ENCODE measurements at places on chromosomes 11 and 22. TPM values are rescaled to one million over a fixed set of nuclear protein-coding genes. Genes with fewer than 3 reads are reported as not detected.

C11orf97 gene
- not detected for total RNA-seq

OOSP1 gene
- total RNA-seq: not detected

CASP1 gene
- total RNA-seq: 38.6 TPM

APOA5 gene
- total RNA-seq: not detected

ELF5 gene
- total RNA-seq: 0.94 TPM

KRTAP5-10 gene
- not detected for total RNA-seq

MAP6 gene
- 7.7 TPM for total RNA-seq

MAPK8IP2 gene
- 1.1 TPM for total RNA-seq

PCF11 gene
- 61.2 TPM for total RNA-seq

TMEM86A gene
- 7.4 TPM for total RNA-seq

UPB1 gene
- total RNA-seq: 1.0 TPM

- DNase-seq: no peak
These were observed 82.1 kb upstream of the PPARA start for GRCh38 chr22:46068181-46068592.

DNA sequence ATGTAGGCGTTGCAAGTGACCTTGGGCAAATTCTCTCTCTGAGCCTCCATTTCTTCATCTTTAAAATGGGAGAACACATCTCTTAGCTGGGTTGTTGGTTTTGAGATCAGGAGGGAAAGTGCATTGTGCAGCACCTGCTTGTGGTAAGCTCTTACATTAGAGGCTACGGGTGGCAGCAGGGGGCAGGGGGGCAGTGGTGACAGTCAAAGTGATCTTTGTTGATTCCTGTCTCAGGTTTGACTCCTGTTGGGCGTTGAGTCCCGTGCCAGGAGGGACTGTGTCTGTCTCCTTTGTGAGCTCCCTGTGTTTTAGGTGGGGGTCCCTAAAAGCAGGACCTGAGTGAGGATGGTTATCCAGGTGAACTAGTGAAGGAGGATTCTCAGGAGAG, 101.7 kb downstream of the TP53I11 start:
- no peak for DNase-seq

- peak; percentile 97 for DNase-seq
These were observed 6.3 kb upstream of the KDELR3 start for GRCh38 chr22:38461414-38462081.

- no peak for DNase-seq
These were observed 179.1 kb downstream of the TENM4 start for GRCh38 chr11:79261684-79262083.

DNA sequence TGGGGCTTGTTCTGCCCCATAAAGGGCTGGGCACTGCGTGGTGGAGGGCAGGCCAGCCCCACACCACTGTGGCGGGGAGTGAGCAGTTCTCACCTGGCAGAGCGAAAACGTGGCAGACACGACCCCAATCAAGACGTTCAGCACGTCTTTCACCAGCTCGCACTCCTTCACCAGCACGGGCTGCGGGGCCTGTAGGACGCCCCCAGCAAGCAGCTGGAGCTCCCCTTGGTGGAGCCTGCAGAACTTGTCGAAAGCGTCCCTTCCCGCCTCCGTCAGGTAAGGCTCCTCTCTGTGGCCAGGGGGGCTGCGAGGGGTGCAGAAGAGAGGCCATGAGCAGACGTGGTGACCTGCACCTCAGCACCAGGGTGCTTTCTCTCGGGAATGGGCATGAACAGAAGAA, 11.6 kb downstream of the TUBGCP6 start:
- DNase-seq: no peak

GRCh38 chr11:25769287-25769686, 562.6 kb upstream of the ANO3 start:
- no peak for DNase-seq

DNA sequence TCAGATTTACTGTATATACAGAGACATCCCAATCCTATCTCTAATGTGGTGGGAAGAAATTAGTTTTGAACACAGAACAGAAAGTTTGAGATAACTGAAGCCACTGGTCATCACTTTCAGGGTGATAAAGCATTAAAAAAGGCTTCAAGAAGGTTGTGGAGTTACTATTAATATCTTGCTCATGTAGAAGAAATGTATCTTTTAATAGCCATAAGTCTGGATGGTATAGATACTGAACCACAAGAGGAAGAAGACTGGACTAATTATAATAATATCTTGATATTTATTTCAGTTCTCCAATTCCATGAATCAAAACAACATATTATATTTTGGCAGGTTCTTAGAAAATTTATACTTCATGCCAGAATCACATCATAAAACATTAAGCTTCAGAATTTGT, 137.1 kb downstream of the TMEM135 start:
- no peak for DNase-seq

DNA sequence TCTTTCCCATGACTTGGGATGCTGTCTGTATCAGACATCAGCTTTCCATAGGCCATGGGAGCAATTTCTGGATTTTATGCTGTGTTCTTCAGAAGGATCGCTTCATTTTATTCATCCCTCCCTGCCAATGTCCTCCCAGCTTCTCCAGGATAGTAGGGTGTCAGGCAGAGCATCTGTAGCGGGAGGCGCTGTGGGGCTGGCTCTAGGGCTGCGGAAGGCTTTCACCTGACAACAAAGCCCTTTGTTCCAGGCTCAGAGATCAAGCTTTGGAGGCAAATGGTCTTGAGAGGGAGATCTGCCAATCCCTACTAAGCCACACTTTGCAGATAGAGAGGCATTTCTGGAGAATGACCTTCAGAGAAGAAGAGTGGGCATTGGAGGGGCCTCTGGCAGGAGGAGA, 29.5 kb upstream of the FTH1 start:
- DNase-seq: no peak

GRCh38 chr22:33271390-33272161, 213.4 kb upstream of the SYN3 start:
- peak; percentile 14 for DNase-seq

DNA sequence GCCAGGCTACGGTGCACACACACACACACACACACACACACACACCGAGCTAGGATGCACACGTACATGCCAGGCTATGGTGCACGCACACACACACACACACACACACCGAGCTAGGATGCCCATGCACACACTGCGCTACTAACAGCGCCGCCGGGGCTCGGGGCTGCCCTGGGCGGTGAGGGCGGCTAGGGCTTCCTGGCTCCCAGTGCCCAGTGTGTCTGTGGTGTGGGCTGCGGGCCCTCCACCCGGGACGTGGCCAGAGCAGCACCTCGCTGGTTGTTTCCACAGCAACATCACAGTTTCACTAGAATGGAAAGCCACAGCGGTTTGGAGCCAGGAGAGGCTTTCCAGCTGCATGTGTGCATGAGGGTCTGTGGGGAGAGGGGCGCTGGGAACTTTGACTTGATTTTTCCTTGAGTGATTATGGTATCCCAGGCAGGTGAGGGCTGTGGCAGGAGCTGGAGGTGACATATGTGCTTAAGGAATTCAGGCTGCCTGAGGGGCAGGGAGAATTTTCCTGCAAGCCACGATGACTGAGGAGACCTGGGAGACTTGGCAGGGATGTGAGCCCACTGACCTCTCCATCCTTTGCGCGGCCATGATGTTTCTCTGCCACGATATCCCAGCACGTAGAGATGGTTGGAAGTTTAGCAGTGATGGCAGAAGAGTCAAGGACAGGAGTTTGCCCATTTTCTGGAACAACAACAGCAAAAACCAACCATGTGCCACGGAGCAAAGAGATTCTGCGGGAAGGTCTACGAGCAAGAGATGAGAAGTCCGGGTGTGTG, 195.9 kb downstream of the SNX19 start:
- DNase-seq: peak; percentile 34

- no peak for DNase-seq
These were observed 59.9 kb downstream of the EIF3M start for GRCh38 chr11:32643526-32643925.

DNA sequence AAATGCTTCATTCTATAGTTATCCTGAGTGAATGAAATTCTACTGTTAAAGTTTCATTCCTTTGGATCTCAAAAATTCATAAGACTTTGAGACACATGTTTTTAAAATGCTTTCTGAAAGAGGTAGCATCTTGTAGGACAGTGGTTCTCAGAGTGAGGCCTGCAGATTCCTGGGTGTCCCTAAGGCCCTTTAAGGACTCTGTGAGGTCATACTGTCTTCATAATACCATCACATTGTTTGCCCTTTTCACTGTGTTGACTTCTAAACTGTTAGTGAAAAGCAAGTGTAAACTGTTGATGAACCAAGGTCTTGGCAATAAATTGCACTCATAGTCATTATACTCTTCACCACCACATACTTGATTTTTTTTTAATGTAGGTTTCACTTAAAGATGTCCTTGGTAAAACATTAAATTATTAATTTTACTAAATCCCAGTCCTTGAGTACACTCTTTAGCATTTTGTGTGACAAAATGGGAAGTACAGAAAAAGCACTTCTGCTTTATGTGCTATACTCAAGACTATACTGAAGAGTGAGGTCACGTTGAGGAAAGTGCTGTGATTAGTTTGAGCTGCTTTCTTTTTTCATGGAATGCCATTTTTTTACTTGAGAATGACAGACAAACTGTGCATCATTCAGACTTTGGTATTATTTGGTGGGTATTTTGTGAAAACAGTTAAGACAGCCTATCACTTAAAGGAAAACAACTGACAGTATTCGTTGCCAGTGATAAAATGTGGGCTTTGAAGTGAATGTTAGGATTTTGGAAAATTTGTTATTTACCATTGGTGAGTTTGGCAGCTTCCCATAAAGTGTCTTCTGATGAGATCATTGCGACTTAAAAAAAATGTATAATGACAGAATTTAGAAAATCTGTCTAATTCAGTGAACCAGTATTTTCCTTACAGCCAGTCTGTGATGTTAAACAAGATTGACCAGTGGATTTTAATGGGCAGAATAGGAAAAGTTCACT, 61.1 kb downstream of the SPECC1L start:
- no peak for DNase-seq

GRCh38 chr11:121460941-121461514, 8.3 kb upstream of the SORL1-AS1 start:
- DNase-seq: no peak

GRCh38 chr22:20571078-20571503, 63.7 kb downstream of the MED15 start:
- no peak for DNase-seq

DNA sequence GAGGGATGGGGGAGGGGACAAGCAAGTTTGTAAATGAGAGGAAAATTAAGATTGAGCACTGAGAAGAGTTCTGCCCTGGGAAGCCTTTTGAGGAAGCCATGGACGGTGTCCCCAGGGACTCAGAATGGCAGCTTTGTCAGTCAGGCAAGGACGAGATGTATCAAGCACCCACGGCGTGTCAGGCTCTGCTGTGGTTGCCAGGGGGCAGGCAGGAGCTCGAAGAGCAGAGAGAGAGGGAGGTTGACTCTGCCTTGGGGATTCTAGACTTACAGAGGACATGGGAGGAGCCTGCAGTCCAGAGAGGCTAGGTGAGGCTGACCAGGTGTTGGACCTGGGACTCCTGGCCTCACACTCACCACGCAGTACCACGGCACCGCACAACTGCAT, 29.1 kb upstream of the SYT7 start:
- DNase-seq: no peak

DNA sequence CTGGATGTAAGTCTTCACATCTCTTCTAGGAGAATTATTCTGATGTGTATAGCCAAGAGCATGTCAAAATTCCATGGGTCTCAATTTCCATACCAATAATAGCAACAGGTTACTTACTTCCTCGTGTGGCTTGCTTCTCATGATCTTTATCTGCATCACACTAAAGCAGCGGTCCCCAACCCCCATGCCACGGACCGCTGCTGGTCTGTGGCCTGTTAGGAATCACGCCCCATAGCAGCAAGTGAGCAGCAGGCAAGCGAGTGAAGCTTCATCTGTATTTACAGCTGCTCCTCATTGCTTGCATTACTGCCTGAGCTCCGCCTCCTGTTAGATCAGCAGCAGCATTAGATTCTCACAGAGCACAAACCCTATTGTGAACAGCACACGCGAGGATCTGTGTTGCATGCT, 28.9 kb upstream of the SLC25A1 start:
- no peak for DNase-seq

DNA sequence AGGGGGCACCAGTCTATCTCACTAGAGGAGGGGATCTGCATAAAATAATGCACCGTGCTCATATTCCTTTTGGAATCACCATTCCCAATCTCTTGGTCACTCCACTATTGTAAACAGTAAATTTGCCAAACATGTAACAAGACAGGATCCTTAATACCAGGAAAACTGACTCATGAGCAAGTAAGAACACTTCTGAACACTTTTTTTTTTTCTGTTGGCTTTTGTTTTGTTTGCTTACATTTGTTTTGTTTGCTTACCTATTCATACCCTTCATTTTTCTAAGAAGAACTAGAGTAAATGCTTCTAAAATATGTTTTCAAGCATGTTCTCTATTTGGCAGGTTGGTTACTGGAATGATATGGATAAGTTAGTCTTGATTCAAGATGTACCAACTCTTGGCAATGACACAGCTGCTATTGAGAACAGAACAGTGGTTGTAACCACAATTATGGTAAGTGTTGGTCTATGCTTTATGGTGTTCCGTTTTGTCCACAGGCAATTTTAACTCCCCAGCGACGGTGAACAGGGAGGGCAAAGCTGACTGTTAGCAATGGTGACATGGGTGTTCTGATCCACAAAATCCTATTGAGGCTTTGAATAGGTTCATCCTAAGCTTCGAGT, 111.8 kb downstream of the MSANTD4 start:
- no peak for DNase-seq

GRCh38 chr22:35743326-35743860, 25.7 kb downstream of the APOL5 start:
- DNase-seq: no peak

- no peak for DNase-seq
These were observed 42.1 kb downstream of the DBX1 start for GRCh38 chr11:20118209-20118608.

DNA sequence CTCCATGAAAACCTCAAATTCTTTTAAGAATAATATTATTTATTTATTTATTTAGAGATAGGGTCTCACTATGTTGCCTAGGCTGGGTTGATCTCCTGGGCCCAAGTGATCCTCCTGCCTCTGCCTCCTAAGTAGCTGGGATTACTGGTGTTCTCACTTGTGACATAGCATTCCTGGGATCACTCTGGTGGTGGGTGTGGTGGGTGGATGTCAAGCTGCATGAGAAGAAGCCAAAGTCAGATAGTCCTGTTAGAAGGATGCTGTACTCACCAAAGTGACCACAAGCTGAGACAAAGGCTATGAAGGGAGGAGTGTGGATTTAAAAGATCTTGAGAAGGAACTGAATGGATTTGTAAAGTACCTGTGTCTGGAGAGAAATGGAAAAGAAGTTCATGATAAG, 87.9 kb upstream of the SPON1 start:
- DNase-seq: no peak

DNA sequence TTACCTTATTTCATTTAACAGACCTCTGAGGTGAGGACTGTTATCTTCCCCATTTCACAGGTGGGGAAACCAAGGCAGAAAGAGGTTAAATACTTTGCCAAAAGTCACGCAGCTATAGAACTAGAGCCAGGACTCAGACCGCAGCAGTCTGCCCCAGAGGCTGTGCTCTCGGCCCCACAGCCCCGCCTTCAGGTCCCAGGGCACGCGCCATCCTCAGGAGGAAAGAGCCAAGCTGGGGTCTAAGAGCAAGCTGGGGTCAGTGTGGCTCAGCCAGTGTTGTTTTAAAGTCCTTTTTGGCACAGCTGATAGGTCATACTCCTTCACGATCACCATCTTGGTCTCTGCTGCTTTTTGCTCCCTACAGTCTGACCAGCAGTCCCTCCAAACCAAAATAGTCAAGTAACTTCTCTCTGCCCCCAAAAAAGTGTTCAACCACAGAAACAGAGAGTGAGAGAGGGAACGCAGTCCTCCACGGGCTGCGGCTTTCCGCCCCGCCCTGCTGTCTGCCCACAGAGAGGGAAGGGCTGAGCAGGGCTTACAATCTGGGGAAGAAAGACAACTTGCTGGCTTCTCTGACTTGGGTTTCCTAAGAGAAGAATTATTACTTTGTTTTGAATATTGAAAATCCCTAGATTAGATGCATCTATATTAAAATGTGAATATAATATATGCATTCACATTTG, 137.2 kb upstream of the OPCML start:
- DNase-seq: no peak
